ENCODE measurements at places on chromosomes 11 and 22.

DNA sequence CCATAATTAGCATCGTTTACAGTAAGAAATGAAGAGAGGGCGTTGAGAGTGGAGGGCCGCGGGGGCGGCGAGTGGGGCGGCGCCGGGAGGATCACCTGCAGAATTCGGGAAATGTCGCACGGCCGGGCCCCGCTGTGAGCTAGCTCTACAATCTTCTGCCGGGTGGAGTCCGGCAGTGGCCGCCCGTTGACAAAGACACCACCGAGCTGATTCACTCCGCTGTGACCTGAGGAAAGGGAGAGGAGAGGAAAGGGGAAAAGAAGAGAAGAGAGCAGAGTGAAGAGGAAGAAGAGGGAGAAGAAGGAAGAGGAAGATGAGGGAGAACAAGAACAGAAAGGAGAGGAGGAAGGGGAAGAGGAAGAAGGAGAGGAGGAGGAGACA is 8.5 kb downstream of the PAX6 start:
- no peak for DNase-seq

DNA sequence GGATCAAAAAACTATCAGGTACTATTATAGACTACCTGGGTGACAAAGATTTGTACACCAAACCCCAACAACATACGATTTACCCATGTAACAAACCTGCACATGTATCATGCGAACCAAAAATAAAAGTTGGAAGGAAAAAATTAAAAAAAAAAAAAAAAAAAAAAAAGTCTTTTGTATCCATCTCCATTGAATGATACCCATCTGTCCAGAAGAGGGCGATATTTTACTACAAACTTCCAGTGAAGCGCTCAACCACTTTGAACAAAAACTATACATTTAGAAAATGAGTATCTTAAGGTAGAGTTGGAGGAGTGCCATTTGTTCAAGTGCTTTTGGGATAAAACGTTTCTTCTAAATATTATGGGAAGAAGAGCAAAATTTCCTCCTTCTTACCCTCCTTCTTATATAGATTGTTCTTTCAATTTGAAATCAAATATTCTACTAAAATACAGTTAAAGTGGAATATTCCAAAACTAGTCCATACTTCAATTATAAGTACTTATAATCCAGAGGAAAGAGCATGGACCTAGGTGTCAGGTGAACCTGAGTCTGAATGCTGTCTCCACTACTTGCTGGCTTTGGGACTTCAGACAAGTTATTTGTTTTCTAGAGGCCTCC is 23.3 kb downstream of the ARL14EP start:
- peak; percentile 3 for DNase-seq

DNA sequence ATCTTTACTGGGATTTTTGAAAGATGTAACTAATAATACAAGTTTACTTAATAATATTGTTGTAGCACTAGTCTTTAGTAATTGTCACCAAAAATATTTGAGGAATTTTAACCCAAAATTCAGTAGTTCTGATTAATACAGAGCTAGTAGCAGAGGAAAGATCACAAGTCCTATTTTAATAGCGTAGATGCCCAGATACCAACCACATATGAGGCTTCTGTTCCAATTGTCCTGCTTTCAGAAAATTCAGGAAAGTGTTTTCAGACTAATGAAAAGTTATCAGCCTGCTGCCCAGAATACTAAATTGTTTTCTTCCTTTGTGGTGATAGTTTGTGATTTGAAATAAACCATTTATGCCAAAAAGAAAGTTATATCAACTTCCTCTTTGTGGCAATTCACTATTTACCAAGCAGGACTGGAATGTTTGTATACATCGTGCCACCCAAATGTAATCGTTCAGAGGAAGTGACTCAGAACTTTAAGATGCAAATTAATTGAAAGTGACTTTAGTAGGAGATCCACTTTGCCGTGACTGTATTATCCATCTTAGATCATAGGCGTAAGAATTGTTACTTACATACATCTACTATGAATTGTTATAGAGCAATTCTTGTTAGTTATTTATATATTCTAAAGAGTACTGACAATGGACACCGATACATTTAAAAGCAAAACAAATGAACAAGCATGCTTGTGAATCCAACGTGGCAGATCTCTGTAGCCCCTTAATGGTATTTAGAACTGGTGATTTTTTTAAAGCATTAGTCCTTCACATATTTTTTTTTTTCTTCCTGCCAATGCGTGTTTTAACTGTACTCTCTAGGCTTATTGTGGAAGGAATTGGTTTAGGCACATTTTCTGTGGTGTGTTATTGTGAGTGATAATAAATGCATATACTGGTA is 231.0 kb downstream of the DDX10 start:
- no peak for DNase-seq

DNA sequence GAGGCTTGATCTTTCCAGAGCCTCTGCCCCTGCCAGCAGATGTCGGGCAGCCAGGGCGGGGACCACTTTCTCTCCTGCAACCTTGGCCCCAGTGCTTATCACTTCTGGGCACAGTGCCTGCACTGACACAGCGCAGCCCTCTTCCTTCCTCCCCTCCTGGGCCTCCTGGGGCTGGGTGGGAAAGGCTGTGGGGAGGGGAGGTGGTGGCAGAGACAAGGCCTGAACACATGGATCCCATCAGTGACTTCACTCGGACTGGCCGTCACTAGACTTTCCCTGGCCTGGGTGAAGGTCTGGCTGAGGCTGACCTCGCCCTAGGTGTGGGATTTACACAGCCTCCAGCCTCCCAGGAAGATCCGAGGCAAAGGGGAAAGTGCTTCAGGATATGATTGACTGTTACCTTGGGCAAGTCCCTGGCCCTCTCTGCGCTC is 68.1 kb downstream of the LRRC32 start:
- DNase-seq, result no peak
